ENCODE measurements at places on chromosomes 5 and 9.

- no peak for DNase-seq
Measured at GRCh38 chr9:31445357-31445756, 939.1 kb upstream of the ACO1 start.

GRCh38 chr5:149993471-149993870 lies 7.0 kb downstream of the TIGD6 start:
- DNase-seq, result no peak

DNA sequence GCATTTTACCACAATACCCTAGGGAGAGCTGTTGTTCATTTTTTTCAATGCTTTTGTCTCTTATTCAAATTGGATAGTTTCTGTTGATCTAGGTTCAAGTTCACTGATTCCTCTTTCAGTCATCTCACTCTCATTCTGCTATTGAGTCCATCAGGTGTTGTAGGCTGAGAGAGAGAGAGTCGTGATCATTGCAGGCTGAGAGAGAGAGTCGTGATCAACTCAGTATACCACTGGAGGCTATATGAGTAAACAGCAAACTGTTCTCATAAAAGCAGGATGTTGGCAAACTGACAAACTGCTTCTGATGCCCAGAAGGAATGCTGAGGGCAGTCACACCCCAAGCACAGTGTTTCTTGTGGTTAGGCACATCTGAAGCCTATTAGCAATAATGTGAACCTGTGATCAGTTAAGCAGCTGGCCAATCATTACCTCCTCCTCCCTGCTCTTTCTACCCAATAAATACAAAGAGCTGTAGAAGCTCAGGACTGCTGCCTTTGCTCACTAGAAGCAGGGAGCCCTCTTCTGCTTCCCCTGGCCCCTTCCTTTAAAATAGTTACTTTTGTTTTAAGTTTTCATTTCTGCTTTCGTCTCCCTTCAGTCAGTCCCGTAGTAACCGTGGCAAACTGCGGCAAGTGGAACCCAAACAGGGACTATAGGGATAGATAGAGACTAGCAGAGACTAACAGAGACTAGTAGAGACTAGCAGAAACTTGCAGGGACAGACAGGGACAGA lies 476.1 kb upstream of the ACO1 start:
- no peak for DNase-seq

- no peak for DNase-seq
Measured at GRCh38 chr9:123058834-123059233, 25.4 kb downstream of the GPR21 start.

DNA sequence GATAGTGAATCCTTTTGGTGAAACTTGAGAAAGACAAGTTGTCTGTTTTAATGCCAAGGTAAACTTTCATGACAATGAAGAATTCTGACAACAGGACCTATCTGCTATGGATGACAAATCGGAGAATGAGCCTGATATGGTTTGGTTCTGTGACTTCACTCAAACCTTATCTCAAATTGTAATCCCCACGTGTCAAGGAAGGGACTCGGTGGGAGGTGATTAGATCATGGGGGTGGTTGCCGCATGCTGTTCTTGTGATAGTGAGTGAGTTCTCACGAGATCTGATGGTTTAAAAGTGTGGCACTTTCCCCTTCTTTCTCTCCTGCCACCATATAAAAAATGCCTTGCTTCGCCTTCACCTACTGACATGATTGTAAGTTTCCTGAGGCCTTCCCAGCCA lies 1964.1 kb upstream of the CDH9 start:
- DNase-seq, result no peak

GRCh38 chr5:143558048-143558447 lies 154.6 kb upstream of the NR3C1 start:
- DNase-seq, result no peak

GRCh38 chr9:88722753-88723152 lies 187.8 kb downstream of the NXNL2 start:
- no peak for DNase-seq

- no peak for DNase-seq
Measured at GRCh38 chr5:125798307-125798706, 624.9 kb upstream of the GRAMD2B start.

DNA sequence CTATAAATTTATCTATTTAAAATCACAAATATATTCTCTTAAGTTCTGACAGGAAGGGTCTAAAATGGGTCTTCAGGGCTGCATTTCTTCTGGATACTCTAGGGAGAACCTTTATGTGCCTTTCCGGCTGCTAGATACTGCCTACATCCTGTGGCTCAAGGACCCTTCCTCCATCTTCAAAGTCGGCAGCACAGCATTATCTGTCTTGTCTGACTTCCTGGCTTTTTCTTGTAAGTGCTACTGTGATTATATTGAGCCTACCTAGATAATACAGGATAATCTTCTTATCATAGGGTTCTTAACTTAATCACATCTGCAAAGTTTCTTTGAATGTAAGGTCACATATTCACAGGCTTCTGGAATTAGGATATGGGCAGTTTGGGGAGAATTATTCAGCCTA lies 943.8 kb upstream of the TYRP1 start:
- DNase-seq, result no peak

DNA sequence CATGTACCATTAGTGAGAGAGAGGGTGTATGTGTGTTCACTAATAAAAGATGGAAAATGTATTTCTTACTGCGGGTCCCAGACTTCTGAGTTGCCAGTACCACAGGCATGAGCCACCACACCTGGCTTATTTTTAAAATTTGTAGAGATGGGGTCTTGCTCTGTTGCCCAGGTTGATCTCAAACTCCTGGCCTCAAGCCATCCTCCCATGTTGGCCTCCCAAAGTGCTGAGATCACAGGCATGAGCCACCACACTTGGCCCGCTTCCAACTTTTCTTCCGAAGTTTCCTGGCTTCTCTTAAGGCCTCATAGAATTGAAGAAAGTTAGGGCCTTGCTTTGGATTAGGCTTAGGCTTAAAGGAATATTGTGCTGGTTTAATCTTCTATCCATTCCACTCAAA lies 40.4 kb upstream of the F2RL2 start:
- DNase-seq, result no peak

DNA sequence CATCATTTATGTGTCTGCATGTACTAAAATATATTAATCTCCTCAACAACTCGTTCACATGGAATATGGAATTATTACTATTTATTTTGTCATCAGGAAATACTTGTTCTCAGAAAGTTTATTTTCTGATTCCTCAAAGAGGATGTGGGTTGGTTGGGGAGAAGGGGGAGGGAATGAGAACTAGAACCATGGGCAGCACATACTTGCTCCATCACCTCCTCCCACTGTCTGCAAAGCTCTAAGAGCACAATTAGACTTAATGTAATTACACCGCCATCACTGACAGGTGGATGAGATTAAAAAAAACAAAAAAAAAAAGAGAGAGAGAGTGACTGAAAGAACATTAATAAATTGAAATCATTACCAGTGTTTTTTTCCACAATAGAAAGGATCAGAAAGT lies 98.2 kb downstream of the OXCT1 start:
- DNase-seq, result no peak

DNA sequence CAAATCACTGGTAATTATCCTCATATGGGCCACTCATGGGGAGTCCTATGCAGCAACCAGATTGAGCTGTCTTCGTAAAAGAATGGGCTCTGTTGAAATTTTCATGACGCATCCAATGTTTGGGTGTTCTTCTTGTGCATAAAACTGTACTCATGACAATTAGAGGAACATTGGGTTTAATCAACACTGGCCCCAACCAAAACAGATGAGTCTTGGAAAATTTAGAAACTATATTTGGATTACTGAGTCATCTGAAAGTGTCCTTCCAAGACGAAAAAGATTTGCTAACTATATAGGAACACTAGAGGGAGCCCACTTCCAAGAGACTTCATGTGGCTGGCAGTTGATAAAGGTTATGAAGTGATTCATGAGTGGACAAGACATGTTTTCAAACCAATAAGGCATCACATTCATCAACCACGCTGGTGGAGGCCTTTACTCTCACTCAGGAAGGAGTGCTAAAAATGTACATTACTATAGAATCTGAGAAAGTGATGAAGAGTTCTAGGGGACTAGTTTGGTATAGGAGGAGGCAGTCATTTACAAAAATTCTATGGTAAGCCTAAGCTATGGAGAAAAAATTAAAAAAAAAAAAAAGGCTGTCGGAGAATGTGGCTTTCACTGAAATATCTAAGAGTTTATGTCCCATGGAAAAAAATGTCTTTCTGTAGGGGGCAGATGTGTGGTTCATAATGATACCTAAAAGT lies 313.5 kb downstream of the PRDM9 start:
- no peak for DNase-seq

- DNase-seq, result no peak
Measured at GRCh38 chr9:116313638-116314037, 160.0 kb downstream of the PAPPA start.

GRCh38 chr5:88676637-88677375 lies 206.2 kb downstream of the MEF2C start:
- DNase-seq, result no peak

GRCh38 chr5:124649491-124650146 lies 96.8 kb downstream of the ZNF608 start:
- DNase-seq, result peak; percentile 41

DNA sequence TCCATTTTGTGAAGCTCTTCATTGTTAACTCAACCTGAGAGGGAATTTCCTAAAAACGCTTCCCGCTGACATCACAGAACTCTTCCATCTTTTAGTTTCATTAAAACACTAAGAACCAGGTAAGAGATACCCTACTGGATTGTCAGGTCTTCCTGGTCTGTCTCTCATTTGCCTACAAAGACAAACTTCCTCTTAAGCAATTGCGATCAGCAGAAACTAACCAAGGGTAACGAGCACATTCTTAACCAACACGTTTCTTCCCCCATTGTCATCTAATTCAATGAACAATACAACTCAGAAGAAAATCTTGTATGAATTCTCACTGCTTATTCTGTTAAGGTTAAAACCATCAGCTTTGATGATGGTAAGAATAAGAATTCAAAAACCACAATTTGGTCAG lies 6.6 kb downstream of the FBXW11 start:
- no peak for DNase-seq
